Endothelial cell of umbilical vein (primary cell): ENCODE measurements at places on chromosomes 2 and 18.
A peak's percentile ranks its signal among the peaks of the same experiment; 100 is the strongest.

DNA sequence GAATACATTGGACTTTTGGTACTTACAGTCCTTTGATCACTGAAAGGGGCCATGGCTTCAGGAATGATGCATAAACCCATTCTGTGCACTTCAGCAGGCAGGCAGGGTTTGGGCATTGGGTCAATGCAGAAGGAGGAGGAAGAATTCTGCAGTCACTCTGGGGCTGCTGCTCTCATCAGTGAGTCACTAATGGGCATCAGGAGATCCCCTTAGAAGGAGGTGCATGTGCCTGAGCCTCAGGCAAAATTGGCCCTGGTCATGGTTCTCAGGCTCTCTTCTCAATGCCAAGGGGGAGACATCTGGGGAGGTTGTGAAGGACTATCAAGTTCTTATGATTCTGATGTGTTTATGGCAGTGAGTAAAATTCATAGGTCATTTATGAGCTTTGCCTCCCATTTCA is 52.0 kb upstream of the TNP1 start:
- no peak for DNase-seq

DNA sequence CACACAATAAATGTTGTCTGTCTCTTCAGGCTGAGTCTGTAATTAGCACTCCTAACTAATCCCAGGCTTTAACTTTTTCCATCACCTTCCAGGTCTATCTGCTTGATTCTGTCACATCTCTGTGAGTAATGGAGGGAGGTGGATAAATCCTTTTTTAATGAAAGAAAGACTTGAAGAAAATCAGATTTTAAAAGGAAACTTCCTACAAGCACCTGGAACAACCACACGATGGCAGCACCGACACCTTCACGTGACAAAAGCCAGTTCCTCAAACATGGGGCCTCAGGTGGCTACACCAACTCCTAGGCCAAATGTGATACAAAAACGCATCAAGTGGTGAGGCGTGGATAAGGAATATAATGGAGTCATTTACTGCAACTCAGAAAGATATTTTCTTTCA is 41.8 kb downstream of the TGFBRAP1 start:
- DNase-seq, result peak; percentile 61

- no peak for DNase-seq
These were observed 39.6 kb downstream of the DOK1 start for GRCh38 chr2:74593826-74594772.

GRCh38 chr18:22470248-22471235 is 52.8 kb upstream of the CTAGE1 start:
- DNase-seq, result peak; percentile 94

DNA sequence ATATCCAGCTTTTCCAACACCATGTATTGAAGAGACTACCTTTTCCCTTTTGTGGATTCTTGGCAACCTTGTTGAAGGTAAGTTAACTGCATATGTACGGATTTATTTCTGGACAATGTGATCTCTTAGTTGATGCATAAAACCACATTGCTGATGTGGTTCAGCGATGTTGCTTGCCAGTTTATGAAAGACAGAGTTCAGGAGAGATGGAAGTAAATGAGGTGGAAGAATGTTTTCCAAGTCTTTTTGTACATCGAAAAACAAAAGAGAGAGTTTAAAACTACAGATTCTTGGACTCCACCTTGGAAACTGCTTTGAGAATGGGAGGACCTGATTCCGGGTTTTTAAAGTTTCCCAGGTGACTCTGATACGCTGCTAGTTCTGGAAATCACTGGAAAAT is 43.8 kb downstream of the MOB4 start:
- no peak for DNase-seq

DNA sequence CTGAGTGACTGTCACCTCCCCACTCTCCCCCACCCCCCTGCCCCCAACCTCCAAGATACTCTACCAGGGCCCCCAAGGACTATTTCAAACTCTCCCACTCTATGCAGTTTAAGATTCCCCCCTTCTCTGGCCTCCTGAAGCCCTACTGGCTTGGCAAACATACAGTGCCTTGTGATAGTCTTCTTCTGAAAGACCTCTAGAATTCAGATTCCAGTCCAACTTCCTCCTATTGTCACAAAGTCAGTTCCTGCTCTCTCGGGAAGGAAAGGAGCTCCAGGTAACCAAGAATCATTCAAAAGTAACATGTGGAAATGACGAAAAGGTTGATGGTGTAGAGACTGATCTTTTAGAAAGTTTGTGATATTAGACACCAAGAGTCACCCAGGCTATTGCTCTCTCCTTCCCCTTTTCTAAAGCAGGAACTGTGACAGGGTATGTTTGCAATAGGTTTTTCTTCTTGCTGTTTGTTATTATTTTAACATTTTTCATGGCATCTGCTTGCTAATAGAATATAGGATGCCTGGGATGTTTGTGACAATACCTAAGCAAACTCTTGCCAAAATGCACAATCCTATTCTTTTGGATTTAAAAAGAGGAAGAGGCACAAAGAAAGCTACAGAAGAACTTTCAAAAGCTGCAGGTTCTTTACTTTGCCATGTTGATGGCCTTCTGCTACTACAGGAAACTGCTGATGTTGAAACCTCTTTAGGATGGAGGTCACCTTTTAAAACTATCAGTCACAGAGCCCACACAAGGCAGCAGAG is 93.5 kb upstream of the MGAT4A start:
- DNase-seq, result no peak

- DNase-seq, result peak; percentile 9
These were observed 41.4 kb upstream of the RNU4ATAC start for GRCh38 chr2:121489284-121489683.

GRCh38 chr2:199261239-199261638 is 196.5 kb downstream of the SATB2 start:
- peak; percentile 42 for DNase-seq

GRCh38 chr2:3709225-3709624 is 5.8 kb downstream of the DCDC2C start:
- no peak for DNase-seq

- no peak for DNase-seq
These were observed 104.1 kb downstream of the CHN1 start for GRCh38 chr2:174901075-174901474.

GRCh38 chr2:217271813-217272212 is 411.9 kb upstream of the TNP1 start:
- DNase-seq, result no peak

DNA sequence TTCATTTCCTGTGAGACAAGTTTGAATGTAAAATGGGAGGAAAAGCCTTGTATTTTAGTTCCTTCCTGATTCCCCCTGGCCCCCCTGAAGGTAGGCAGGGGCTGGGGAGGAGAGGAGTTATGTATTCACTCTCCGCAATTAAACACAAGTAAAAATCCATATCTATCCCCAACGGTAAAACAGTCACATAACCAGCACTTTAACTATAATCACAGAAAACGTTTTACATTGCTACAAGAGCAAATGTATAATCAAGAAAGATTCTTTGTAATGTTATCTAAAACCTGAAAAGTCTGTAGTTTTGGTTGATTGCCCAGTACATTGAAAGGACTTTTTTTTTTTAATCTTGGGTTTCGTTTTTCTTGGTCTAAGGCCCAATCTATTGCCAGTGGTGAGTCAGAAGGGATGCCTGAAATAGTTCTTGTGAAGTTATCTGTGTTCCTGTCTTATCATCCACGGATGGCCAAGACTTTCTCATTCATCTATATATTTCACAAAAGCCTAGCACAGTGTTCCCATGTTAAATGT is 34.5 kb upstream of the CCNYL1 start:
- peak; percentile 89 for DNase-seq

DNA sequence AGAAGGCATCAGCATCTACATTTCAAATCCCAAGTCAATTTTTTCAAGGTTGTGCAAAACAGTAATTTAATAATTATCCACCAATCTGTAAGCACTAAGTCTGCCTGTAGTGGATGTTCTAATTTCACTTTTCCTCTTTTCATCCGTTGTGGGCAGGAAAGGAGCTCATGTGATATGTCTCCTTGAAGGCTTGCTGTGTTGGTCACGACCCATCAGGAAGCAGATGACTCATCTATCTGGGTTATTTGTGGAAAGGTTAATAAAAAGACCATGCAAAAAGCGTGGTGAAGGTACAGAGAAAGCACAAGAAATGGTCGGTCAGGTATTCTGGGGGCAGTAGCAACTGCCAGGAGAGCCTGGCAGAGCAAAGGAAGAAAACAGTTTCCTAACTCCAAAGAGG is 476.7 kb upstream of the RAB6C start:
- no peak for DNase-seq

DNA sequence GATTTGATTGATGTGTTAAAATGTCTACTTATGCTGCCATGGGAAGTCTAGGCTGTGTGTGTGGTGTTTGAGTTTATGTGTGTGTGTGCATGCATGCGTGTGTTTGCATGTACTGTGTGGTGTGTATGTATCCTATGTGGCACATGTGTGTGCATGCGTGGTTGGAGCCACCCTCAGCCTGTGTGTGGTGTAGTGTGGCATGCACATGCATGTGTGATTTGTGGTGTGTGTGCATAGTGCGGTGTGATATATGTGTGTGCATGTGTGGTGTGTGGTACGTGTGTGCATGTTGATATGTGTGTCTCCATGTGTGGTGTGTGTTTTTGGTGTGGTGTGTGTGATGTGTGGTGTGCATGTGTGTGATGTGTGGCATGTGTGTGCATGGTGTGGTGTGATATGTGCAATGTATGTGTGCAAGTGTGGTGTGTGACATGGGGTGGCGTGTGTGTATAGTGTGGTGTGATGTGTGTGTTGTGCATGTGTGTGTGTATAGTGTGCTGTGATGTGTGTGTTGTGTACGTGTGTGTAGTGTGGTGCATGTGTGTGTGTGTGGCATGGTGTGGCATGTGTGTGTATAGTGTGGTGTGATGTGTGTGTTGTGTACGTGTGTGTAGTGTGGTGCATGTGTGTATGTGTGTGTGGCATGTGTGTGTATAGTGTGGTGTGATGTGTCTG is 66.6 kb upstream of the HDAC4 start:
- DNase-seq, result no peak

DNA sequence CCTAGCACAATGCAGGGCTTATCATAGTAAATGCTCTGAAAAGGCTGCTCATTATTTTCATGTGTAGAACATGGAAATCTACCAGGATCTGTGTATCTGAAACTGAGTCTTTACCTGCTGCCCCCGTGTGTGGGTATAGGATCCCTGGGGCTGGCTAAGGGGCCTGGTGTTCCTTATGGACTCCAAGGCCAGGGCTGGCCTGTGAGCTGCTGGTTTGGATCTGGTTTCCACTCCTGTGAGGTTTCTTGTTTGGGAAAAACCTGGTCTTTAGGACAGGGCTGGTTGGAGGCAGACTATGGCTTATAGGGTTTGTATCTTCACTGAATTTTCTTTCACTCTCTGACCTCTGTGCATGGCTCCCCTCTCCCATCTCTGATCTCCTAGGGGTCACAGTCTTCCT is 80.8 kb downstream of the DYSF start:
- no peak for DNase-seq

DNA sequence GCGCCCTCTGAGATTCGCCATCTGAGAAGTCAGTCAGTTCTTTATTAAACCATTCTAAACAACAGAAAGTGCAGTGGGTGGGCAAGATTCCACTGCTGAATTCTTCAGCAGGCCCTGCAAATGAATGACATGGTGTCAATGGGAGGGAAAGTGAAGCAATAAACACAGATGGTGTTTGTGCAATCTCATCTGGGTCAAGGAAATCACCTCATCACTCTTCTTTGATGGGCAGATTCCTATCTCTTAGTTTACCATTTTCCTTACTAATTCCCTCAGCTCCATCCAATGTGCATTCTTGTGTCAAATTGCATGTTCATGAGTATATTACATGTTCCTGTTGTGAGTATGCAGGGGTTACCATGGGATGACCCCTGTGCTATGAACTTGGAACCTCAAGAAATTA is 100.7 kb upstream of the CYP1B1 start:
- no peak for DNase-seq

- peak; percentile 38 for DNase-seq
These were observed 4.6 kb downstream of the ARL5A start for GRCh38 chr2:151823651-151824050.

DNA sequence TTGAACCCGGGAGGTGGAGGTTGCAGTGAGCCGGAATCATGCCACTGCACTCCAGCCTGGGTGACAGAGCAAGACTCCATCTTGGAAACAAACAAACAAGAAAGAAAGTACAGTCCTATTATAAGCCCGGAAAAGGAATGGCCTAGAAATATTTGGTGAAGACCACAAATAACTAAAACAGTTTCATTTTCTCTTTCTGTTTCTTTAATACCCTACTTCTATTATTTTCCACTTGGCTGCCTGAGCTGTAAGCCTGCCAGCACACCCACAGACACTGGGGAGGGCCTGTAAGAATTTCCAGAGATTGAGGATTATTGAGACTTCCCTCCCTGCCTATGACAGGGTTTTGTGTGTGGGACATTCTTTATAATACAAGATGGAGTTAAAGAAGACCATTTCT is 188.0 kb upstream of the DCC start:
- no peak for DNase-seq

GRCh38 chr2:8533923-8534322 is 147.9 kb upstream of the ID2 start:
- DNase-seq, result no peak

GRCh38 chr2:85446296-85447221 is 28.0 kb downstream of the SH2D6 start:
- no peak for DNase-seq

GRCh38 chr18:35939138-35939537 is 33.3 kb upstream of the RMP24 start:
- no peak for DNase-seq

- DNase-seq, result no peak
These were observed 61.9 kb downstream of the RAB10 start for GRCh38 chr2:26095758-26096157.

DNA sequence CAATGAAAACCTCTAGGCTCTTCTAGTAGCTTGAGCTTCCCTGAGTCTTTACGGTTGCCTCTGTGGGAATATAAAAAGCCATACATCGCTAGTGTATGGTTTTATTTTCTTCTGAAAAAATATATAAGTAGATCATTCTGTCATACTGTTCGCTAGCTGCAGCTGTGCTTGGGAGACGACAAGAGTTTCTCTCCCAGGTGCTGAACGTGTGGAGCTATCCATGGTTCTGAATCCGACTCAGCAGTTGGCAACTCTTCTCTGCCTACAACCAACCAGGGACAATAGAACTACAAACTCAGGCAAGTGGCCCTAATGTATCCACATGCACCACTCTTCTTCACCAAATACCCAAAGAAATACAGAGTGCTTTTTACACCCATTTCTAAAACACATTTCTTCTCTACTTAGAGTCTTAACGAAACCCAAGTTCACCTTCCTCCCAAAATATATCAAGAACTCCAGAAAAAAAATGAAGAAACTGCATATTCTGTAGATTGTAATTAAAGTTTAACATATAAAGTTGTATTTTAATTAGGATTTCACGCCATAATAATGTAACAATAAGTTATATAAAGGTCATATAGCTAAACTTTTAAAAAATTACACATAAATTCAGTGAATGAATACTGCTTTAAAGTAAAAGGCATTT is 2.2 kb upstream of the KCNH7 start:
- DNase-seq, result peak; percentile 62

DNA sequence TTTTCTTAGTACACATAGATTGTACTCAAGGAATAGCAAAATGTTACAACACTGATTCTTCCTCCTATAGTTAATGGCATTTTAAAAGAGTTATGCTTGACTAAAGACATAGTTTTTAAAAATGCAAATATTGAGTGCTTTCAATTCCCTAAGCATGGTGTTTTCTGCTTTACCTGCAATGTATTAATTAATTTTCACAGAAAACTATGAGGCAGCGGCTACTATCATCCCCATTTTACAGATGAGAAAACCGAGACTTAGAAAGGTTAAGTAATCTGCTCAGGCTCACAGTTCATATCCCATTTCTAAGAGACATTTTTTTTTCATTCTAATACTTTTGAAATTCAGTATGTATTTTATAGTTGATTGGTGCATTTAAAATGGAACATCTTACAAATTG is 38.0 kb downstream of the BMP10 start:
- DNase-seq, result no peak
